NCI-H524 (cell line): ENCODE measurements at places on chromosomes 16 and 17.

DNA sequence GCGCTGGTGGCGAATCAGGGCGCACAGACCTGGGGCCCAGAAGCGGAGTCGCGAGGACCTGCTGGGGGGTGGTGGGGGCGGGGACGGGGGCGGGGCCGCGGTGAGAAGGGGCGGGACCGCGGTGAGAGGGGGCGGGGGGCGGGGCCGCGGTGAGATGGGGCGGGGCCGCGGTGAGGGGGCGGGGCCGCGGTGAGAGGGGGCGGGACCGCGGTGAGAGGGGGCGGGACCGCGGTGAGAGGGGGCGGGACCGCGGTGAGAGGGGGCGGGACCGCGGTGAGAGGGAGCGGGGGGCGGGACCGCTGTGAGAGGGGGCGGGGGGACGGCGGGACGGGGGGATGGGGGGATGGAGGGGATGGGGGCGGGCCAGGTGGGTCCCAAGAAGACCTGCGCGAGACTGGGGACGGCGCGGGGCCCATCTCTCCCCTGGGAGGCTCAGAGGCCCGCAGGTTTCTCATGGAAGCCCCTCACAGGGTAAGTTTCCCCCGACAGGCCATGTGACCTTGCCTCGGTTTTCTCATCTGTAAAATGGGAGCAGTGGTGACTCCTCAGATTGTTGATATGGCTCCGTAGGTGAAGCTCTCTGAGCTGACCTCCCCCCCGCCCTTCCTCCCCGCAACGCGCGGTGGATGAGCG lies 28.6 kb upstream of the DBNDD1 start:
- DNase-seq, result no peak

- no peak for DNase-seq
Observed at GRCh38 chr17:4147751-4148310, 4.8 kb downstream of the CYB5D2 start.

DNA sequence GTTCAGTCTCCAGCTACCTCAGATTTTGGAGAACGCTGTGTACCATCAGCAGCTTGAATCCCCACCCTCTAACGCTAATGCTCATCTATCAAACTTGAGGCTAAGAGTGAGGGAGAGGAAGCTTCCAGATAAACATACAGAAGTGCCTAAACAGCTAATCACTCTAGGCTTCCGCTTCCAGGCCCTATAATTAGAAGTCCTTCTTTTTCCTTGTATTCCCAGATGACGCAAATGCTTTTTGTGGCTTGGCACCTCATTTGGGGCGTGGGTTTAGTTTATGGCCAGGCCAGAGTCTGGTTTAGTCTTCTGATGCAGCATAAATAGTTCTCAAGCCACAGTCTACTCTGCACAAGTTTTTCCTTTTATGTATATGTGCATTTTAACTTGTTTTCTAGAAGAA lies 263.4 kb downstream of the BCAS3 start:
- DNase-seq, result no peak

GRCh38 chr17:27339836-27340550 lies 46.1 kb downstream of the WSB1 start:
- no peak for DNase-seq

- no peak for DNase-seq
Observed at GRCh38 chr17:6492892-6493674, 48.8 kb downstream of the PIMREG start.

DNA sequence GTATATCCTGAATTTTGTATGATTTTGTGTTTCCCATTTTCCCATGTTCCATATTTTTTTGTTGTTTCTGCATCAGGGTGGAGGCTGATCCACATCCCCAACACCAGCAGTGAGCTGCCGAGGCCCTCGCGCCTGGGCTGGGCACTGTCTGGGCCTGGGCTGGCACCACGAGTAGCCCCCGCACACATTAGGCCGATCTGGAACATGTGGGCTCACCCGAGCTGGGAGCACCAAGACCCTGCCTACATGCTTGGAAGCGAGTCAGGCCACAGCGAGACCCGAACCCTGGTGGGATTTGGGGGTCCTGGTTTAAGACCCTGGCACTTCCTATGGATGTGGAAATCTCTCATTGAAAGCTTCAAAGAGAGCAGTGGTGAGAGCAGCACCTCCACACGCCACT lies 8.5 kb downstream of the KCTD5 start:
- DNase-seq, result no peak

DNA sequence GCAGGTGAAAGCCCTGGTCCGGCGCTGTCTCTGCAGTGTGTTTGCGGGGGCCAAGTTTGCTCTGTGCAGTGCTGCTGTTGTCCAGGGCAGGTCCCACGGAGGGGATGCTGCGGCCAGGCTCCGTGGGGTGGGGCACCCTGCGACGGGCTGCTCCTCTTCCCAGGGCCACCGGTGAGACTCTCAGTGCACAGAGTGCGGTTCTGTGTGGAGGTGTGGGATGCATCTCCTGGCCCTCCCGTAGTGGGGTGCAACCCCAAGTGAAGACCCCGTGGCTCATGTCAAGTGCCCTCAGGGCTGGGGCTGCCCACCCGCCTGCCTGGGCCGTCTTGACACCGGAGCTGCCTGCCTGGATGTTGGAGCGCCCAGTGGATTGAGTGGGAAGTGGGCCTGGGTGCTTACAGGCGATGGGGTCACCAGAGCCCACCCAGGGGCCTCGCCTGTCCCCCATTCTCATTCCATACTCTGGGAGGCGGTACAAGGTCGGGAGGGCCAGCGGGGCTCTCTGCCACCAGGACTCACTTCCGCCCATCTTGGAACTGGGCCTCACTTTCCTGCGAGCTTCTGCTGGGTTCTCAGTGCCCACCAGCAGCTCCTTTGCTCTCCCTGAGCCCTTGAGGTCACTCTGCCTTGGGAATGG lies 119.9 kb downstream of the BANP start:
- DNase-seq, result no peak

DNA sequence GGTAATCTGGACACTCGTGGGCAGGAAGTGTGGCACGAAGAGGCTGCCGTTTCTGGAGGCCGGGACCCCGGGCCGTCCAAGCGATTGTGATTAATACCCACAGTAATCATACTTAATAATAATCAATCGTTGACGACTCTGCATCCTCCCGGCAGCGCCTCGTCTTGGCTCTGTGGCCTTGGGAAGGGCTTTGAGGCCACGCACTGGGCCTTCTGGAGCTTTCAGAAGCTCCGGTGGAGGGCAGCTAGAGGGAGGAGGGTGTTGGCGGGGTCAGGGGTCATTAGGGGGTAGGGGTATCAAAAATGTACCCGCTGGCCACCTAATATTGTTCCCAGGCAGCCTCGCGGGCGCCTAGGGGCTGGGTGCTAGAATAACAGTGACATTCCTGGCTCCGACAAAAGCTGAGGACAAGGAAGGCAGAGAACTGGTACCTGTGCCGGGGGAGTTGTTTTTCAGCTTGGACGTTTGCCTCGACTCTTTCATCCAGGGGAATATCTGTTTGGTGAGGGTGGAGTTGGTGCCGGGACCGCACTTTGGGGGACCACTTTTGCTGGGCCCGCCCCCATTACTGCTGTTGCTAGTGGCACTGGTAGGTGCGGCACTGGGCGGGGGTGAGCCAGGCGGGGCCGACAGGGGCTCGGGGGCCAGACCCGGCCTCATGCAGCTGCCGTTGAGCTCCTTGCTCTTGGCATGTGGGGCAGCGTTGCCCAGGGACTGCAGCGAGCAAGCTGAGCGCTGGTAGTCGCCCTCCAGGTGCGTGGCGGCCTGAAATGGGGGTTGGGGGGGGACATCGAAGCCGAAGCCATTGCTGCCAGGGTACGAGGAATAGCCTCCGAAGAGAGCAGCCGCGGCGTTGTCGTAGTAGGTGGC lies 6.9 kb upstream of the HOXB2 start:
- DNase-seq, result no peak

GRCh38 chr16:48247311-48247710 lies at the start of gene ABCC11:
ABCC11 (minus strand) TSS chr16:48247539; CDS start chr16:48231921, 15,618 bp downstream.
- no peak for DNase-seq

- DNase-seq, result no peak
Observed at GRCh38 chr17:1108765-1109605, 70.8 kb downstream of the ABR start.
